ENCODE measurements at places on chromosomes 12 and 14.

DNA sequence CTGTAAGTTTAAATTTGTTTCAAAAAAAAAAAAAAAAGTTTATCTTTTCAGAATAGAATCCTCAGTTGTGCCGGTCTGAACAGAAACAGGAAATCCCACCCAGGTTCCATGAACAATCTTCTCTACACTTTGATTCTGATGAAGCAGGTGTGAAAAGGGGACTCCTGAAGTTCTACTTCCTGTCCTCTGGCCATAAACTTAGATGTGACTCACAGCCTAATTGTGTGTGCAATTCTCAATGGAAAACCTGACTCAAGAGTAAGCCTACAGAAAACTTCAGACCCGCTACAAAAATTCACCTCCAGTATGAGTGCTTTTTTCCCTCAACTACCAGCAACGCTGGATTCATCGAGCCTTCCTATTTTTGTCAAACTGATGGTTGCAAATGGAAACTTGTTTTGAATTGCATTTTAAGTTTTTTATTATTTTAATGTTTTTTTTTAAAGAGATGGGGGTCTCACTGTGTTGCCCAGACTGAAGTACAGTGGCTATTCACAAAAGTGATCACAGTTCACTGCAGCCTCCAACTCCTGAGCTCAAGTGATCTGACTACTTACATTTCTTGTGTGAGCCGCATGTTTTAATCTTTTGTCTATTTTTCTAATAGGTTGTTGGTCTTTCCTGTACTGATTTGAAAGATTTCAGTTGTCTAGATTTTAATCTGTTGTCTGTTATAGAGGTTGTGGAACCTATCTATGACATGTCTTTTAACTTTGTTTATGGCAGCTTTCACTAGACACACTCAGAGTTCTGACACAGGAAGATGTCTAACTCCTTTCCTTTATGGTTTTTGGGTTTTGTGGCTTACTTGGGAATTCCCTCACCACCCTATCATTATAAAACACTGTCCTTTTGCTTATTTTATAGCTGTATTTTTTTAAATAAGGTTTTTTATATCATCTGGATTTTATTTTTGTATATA is 37.6 kb downstream of the ATG14 start:
- H3K27me3 ChIP-seq, result no peaks in the 10 kb centered on the region
- H3K4me1 ChIP-seq, result no peaks in the 10 kb centered on the region
- H3K27ac ChIP-seq, result no peak overlapping the region
- H3K4me3 ChIP-seq, result no peak overlapping the region
- DNase-seq, result no peak

DNA sequence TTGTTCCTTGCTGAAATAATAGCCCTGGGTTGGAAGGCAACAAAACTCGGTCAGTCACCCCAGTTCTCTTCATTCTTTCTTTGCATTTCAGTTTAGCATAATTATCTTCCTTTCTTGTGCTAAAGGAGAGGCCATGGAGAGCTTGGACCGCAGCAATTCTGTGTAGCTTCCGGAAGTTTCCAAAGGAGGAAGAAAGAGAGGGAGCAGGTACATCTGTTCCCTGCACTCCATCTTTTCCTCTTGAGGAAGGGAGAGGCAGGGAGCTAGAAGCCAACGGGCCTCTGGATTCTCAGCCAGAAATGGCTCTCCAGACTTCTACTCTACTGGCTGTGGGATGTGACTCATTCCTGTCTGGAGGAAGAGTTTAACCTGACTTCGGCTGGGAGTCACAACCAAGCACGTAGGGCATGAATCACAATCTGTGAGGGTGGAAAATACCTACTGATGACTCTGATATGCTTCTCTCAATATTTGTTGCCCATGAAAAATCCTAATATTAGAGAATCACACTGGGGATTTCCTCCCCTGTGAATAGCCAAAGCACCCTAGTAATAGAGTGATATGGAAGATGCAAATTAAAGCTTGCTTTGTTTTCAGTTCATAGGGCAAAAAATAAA is 17.0 kb downstream of the ANO6 start:
- no peak overlapping the region for H3K4me3 ChIP-seq
- no peak for DNase-seq
- no peaks in the 10 kb centered on the region for H3K27me3 ChIP-seq
- H3K36me3 ChIP-seq, result no peaks in the 10 kb centered on the region
- H3K27ac ChIP-seq, result peak overlapping the region; percentile 90
- peaks cover 7% of the 10 kb centered on the region for H3K4me1 ChIP-seq

DNA sequence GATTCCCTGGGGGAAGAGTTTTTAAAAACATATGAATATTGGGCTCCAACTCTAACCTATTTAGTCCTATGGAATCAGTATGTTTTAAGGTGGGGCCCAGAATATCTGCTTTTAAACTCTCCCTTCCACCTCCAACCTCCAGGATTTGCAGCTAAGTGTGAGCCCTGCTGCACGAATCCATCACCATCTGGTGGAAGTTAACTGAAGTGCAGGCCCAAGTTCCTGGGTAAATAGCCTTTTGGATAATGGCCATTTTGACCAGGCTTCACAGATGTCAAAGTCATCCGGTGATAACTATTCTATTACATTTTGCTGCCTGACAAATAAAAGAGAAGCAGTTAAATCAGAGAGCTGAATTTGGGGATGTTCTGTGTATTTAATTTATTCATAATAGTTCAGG is 58.1 kb upstream of the RMST start:
- no peak overlapping the region for H3K4me3 ChIP-seq
- no peak overlapping the region for H3K27ac ChIP-seq
- H3K27me3 ChIP-seq, result no peaks in the 10 kb centered on the region
- no peak for DNase-seq
- H3K36me3 ChIP-seq, result no peaks in the 10 kb centered on the region

DNA sequence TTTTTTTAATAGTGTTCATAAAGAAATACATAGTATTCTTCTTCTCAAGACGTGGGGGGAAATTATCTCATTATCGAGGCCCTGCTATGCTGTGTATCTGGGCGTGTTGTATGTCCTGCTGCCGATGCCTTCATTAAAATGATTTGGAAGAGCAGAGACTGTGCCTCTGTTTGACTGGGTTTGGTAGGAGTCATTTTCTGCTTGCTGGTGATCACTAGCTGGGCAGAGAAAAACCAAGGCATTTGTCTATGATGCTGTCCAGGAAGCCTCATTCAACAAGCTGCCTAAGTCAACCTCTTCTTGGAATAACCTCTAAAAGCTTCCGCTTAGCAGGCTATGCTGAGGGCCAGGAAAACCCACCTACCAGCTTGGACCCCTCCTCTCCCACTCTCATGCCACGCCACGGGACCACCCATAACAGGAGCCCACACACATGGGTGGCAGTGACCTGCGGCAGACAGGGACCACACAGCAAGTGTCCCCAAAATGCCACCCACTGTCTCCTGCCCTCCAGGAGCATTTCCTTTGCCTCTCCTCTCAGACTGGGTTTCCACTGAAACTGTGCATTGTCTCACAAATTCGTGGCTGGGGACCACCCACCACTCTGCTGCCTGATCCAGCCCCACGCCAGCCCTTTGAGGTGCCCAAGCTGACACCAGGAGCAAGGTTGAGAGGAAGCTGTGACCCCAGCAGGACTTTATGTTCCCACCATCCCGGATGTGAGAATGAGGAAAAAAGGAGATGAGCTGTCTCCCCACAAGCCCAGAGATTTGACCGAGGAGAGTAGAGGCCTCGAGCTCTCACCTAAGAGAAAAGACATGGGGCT is 36.8 kb downstream of the DAD1 start:
- DNase-seq, result peak; percentile 4
- H3K27ac ChIP-seq, result no peak overlapping the region
- H3K4me1 ChIP-seq, result peaks cover 9% of the 10 kb centered on the region
- H3K36me3 ChIP-seq, result no peaks in the 10 kb centered on the region
- no peaks in the 10 kb centered on the region for H3K27me3 ChIP-seq
- no peak overlapping the region for H3K4me3 ChIP-seq

DNA sequence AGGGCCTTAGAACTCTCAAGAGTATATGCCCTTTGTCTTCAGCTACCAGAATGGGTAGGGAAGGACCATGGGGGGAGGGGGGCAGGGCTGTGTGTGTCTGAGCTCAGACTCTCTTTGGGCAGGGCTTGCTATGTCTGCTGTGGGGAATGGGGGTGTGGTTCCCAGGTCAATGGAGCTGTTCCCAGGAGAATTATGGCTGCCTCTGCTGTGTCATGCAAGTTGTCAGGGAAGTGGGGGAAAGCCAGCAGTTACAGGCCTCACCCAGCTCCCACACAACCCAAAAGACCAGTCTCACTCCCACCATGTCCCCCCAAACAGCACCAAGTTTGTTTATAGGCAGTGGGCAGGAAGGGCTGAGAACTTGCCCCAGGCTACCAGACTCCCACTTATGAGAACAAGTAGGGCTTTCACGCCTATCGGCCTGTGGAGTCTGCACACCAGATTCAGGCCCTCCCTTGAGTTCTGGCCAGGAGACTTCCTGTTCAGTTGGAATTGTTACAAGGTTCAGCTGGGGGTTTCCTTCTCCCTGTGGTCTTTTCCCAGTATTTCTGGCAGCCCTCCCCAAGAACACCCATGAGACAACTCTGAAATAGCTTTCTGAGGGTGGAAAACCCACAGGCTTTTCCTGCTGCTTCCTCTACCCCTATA is 6.1 kb upstream of the SERPINA11 start:
- no peaks in the 10 kb centered on the region for H3K27me3 ChIP-seq
- H3K27ac ChIP-seq, result no peak overlapping the region
- no peaks in the 10 kb centered on the region for H3K36me3 ChIP-seq
- no peak for DNase-seq
- no peak overlapping the region for H3K4me3 ChIP-seq
- H3K4me1 ChIP-seq, result no peaks in the 10 kb centered on the region

DNA sequence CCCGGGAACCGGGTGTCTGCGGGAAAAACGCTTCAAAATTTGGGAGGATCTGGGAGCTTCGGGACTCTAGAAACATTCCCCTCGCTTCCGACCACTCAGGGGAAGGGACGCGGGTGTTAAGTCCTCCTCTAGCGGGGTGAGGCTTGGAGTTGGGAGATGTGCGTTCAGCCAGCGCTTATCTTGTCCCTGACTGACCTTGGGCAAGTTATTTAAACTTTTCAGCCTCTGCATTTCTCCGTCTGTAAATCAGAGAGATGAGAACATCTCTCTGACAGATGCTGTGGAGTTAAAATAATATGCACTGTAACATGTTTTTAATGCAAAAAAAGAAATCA is 76.9 kb upstream of the ANO4 start:
- no peaks in the 10 kb centered on the region for H3K36me3 ChIP-seq
- no peak overlapping the region for H3K27ac ChIP-seq
- peaks cover 27% of the 10 kb centered on the region for H3K27me3 ChIP-seq
- no peaks in the 10 kb centered on the region for H3K4me1 ChIP-seq
- DNase-seq, result no peak
- H3K4me3 ChIP-seq, result peak overlapping the region; percentile 65

DNA sequence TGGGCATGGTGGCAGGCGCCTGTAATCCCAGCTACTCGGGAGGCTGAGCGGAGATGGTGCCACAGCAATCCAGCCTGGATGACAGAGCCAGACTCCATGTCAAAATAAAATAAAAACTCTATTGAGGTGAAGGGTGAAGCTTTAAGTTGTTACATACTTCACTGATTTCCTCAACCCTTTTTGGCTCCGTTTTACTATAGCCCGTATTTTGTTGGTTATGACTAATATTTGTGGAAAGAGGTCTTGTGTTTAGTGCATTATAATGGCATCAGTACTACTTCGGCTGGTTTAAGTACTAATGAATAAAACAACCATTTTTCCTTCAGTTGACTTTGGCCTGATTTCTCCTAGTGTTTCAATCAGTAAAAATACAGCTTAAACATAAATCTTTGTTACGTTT is 27.0 kb upstream of the SLC2A14 start:
- H3K27ac ChIP-seq, result no peak overlapping the region
- H3K4me1 ChIP-seq, result no peaks in the 10 kb centered on the region
- no peak for DNase-seq
- H3K27me3 ChIP-seq, result no peaks in the 10 kb centered on the region

- no peaks in the 10 kb centered on the region for H3K36me3 ChIP-seq
- DNase-seq, result no peak
- no peak overlapping the region for H3K27ac ChIP-seq
- no peak overlapping the region for H3K4me3 ChIP-seq
- no peaks in the 10 kb centered on the region for H3K4me1 ChIP-seq
Observed at GRCh38 chr14:55773984-55774545, 194.1 kb downstream of the KTN1 start.

DNA sequence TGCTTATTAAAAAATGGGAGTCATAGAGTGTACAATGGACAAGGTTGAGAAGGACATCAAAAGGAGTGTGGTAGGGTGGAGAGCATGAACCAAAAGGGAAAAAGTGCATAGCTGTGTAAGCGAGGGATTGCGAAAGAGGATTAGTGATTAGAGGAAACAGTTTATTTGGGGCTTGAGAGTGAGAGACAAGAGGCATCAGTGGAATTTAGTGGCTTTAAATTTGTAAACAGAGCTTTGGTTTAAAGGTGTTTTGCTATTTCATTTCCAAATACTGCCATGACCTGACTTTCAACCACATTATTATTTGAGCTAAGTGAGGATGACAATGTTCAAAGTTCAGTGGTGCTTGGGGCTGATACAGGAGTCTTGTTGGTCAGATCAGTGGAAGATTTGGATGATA is 53.4 kb downstream of the SLC16A7 start:
- no peaks in the 10 kb centered on the region for H3K4me1 ChIP-seq
- no peak for DNase-seq
- no peak overlapping the region for H3K27ac ChIP-seq
- H3K27me3 ChIP-seq, result no peaks in the 10 kb centered on the region

DNA sequence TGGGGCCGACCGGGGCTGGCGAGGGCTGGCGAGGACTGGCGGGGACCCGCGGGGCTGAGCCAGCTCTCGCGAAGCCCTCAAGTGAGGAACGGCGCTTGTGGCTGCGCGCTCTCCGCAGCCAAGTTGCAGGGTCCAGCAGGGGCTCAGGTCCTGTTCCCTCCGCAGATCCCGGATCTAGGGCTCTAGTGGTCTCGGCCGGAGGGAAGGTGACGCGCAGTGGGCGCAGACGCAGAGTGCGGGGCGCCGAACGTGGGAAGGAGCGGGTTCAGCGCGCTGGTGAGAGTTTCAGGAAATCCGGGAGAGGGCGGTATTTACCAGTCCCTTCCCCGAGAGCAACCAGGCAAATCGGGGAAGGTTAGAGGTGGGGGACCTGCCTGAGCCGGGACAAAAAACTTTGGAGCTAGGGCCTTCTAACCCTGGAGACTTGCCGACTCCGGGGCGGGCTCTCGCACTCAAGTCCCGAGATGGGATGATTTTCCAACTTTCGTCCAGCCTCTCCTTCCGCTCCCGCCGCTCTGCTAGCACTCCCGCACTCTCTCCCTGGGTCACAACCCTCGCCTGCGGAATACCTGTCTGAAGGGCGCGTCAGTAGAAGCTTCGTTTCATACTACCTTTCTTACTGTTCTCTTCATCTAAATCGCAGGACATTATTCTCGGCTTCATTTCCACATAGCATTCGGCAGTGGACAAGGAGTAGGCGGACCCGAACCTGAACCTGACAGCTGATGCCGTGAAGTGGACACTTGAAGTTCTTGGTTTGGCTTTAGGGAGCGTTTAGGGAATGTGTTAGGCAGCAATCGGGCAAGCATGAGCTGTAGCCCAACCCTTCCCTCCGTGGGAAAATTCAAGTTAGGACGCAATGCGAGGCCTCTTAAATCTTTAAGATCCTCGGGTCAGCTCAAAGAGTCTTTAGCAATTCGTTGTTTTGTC is 13.6 kb upstream of the PAX9 start:
- H3K27me3 ChIP-seq, result peaks cover 7% of the 10 kb centered on the region
- no peak overlapping the region for H3K27ac ChIP-seq
- no peaks in the 10 kb centered on the region for H3K36me3 ChIP-seq
